ENCODE measurements at places on chromosomes 2 and 18. TPM values are rescaled to one million over a fixed set of nuclear protein-coding genes. Genes with fewer than 3 reads are reported as not detected.

GRCh38 chr2:165835363-165835762, 41.3 kb upstream of the GALNT3 start:
- no peak for DNase-seq
- no peak overlapping the region for H3K4me3 ChIP-seq
- no peaks in the 10 kb centered on the region for H3K4me1 ChIP-seq
- H3K27me3 ChIP-seq, result no peaks in the 10 kb centered on the region
- H3K36me3 ChIP-seq, result no peaks in the 10 kb centered on the region

DNA sequence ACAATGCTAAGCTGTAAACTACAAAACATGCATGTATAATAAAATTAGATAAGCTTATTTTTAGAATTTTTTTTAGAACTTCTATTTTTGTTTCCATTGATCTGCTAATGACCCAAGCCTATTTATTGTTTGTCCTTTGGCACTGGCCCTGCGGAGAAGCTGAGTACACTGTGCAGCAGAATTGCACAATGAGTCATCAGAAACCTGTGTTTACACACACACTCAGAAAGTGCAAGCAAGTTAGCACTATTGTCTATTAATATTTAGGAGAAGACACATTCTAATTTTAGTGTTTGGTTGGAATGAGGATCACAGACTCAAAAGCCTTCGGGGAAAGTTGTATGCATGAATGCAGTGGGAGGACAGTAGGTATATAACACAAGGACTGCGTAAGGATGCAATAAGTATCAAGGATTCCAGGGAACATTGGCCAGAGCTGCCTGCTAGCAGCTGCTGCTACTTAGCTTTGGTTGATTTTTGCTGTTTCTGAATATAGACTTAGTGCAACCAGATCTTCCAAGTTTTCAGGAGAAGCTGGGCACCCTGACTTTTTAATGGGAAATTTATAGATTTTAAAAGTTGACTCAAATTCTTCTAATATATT, 128.2 kb downstream of the KCNH7 start:
- no peaks in the 10 kb centered on the region for H3K36me3 ChIP-seq
- H3K27ac ChIP-seq, result no peak overlapping the region
- H3K27me3 ChIP-seq, result no peaks in the 10 kb centered on the region
- H3K4me3 ChIP-seq, result no peak overlapping the region

GRCh38 chr2:153213022-153213421, 265.5 kb downstream of the RPRM start:
- H3K36me3 ChIP-seq, result no peaks in the 10 kb centered on the region
- no peak for DNase-seq

MTX2 gene
- 20.2 TPM for total RNA-seq

RUFY4 gene
- total RNA-seq, result not detected

POTEI gene
- total RNA-seq, result 0.89 TPM
